ENCODE measurements at places on chromosomes 1 and 21.

GRCh38 chr1:77349275-77349674 lies 67.5 kb downstream of the AK5 start:
- no peak for DNase-seq

DNA sequence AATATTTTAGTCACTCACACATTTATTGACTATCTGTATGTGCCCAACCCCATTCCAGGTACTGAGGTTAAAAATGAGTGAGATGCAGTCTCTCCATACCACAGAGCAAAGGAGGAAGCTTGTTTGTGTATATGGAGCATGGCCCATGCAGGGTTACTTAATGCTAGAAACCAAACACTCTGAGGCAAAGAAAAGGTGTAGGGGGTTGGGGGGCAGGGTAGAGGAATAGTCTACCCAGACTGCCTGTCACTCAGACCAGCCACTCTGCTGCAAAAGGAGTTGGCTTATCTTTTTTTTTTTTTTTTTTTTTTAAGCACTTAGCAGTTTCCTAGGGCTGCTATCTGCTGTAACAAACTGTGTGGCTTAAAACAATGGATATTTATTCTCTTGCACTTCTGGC lies 19.8 kb downstream of the PGM1 start:
- no peak for DNase-seq

GRCh38 chr1:40625076-40625475 lies 40.4 kb downstream of the RIMS3 start:
- peak; percentile 66 for DNase-seq

DNA sequence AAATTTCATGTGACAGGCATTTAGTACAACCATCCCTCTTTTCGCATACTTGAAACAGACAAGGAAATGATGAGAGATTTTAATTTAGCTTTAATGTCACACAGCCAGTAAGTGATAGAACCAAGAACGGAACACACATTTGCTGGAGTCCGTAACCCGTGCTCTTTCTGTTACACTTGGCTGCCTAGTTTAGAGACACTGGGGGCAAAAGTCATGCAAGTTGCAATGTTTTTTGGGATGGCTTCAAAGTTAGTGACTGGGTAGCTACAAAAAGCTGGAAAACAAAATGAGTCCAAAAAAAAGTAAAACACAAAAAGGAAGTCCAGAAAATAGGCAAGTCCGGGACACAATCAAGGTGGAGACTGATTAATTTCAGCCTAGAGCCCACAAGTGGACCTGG lies 5.9 kb downstream of the NID1 start:
- no peak for DNase-seq

GRCh38 chr1:19163261-19163660 lies 46.8 kb downstream of the UBR4 start:
- no peak for DNase-seq

DNA sequence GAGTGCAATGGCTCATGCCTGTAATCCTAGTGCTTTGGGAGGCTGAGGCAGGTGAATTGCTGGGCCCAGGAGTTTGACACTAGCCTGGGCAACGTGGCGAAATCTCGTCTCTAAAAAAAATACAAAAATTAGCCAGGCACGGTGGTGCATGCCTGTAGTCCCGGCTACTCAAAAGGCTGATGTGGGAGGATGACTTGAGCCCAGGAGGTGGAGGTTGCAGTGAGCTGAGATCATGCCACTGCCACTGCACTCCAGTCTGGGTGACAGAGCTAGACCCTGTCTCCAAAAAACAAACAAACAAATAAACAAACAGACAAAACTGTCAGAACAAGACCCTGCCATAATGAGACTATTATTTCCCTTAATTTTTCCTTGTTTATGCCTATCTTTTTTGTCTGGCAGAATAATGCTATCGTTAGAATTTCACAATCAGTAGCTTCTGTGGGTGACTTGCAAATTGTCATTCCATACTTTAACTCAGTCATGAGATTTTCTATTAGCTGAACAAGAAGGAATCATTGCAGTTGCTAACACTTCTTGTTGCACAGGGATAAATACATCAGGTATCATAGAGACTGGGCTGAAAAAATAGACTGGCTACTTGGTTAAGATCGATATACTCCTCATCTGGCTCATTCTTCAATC lies 7.5 kb upstream of the THEM4 start:
- DNase-seq, result no peak

- DNase-seq, result no peak
These were observed 10.9 kb upstream of the AGPAT3 start for GRCh38 chr21:43853851-43854772.

Data from Calu3 (cell line).